Tracheal epithelial cell (primary cell): ENCODE measurements at places on chromosomes 12 and 14. TPM values are rescaled to one million over a fixed set of nuclear protein-coding genes. Genes with fewer than 3 reads are reported as not detected.

GLT1D1 gene
- total RNA-seq = not detected in 2 replicates

ALDH1L2 gene
- 19.2 and 19.3 TPM in 2 replicates for total RNA-seq

PLEKHH1 gene
- total RNA-seq = 2.9 and 4.0 TPM in 2 replicates

AMHR2 gene
- not detected in 2 replicates for total RNA-seq

VRTN gene
- not detected in 2 replicates for total RNA-seq

RAN gene
- total RNA-seq = 520 and 855 TPM in 2 replicates
